Muscle of leg (tissue), 16 donors: ENCODE measurements at places on chromosomes 13 and 19. TPM values are rescaled to one million over a fixed set of nuclear protein-coding genes. Genes with fewer than 3 reads are reported as not detected.

DNA sequence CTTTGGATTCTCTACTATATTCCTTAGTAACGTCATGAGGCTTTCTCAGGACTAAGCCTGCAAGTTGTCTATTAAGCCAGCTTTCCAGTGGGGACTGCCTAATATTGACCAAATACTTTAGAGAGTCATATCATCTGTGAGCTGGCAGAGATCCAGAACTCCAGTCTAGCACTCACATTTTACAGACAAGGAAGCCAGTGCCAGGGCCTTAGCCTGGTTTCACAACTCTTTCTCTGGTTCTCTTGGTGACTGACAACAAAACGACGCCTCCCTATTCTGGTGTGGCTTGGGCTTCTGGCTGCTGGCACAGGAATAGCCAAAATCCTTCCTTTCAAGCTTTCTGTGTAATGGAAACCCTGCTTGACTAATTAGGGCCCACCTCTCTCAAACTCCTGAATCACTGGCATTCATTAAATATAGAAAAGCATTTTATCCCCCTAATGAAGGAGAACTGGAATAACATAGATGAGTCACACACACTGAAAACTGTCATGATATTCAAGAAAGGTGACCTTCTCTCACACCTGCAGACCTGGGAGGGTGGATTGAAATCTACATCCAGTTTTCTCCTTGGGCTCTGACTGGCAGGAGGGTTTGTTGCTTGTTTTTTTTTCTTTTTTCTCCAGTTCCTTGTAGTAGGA is 75.2 kb upstream of the UBL3 start:
- H3K4me1 ChIP-seq = peaks cover 35% of the 10 kb centered on the region
- H3K36me3 ChIP-seq = no peaks in the 10 kb centered on the region
- H3K27ac ChIP-seq = no peak overlapping the region
- peak; percentile 73 for DNase-seq
- H3K27me3 ChIP-seq = no peaks in the 10 kb centered on the region

DNA sequence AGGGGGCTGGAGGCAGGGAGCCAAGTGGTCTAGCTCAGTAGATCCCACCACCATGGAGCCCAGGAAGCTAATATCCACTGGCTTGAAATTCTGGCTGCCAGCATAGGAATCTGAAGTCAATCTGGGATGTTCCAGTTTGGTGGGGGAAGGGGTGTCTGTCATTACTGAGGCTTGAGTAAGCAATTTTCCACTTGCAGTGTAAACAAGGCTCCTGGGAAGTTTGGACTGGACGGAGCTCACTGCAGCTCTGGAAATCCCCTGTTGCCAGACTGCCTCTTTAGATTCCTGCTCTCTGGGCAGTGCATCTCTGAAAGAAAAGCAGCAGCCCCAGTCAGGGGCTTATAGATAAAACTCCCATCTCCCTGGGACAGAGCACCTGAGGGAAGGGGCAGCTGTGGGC is 349.2 kb upstream of the KLHL1 start:
- no peak for DNase-seq
- no peaks in the 10 kb centered on the region for H3K4me1 ChIP-seq
- no peak overlapping the region for H3K27ac ChIP-seq
- H3K4me3 ChIP-seq = no peak overlapping the region
- H3K36me3 ChIP-seq = no peaks in the 10 kb centered on the region

GRCh38 chr13:98664510-98664909 is 87.6 kb upstream of the STK24 start:
- H3K27me3 ChIP-seq = peaks cover 6% of the 10 kb centered on the region
- H3K27ac ChIP-seq = no peak overlapping the region
- no peak overlapping the region for H3K4me3 ChIP-seq
- H3K36me3 ChIP-seq = no peaks in the 10 kb centered on the region
- DNase-seq = no peak
- H3K4me1 ChIP-seq = no peaks in the 10 kb centered on the region

- no peak overlapping the region for H3K27ac ChIP-seq
- no peak overlapping the region for H3K4me3 ChIP-seq
- no peak for DNase-seq
- no peaks in the 10 kb centered on the region for H3K27me3 ChIP-seq
- H3K4me1 ChIP-seq = no peaks in the 10 kb centered on the region
Observed at GRCh38 chr19:4547303-4548237, 7.7 kb upstream of the LRG1 start.

DNA sequence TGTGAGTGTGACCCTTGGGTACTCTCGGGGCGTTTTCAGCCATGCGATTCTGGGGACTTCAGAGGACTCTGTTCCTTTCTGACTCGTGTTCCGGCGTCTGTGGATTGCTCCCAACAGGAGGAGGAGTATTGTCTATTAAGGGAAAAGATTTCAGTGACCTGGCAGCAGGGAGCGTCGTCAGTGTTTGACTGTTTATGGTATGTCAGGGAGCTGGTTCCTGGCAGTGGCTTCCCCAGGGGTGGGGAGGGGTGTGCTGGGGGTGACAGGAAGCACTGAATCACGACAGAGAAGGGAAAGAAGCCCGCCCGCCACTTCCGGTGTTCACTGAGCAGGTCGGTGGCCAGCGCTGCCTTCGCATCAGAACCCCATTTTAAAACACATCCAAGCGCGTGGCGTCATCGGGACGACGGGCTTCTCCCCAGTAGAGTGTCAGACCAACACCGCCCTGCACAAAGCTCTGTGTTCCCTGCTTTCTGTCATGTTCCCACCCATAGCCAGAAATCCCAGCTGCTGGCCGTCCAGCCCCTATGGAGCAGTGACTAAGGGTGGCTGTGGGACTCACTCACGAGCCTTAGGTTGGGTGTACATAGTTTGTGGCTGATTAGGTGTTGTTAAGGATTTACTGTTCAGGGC is 33.8 kb downstream of the COL4A2 start:
- peaks cover 8% of the 10 kb centered on the region for H3K36me3 ChIP-seq
- H3K27ac ChIP-seq = peak overlapping the region; percentile 90
- H3K27me3 ChIP-seq = no peaks in the 10 kb centered on the region

DNA sequence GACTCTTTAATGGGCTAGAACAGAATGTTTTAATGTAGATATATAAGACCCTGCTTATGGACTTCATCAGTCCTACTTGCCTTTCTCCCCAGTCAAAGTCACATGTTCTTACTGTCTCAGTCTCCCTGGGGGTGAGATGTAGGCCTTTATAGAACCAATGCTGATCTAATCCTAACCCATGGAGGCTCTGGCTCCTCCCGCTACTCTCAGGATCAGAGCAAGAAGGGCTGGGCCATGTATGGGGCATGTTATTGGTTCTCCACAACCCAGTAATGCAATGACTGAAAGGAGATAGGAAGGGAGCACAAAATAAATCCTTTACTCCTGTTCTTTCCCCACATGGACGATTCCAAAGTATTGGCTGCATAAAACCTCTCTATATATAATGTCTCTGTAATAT is 82.3 kb downstream of the UGGT2 start:
- no peak overlapping the region for H3K27ac ChIP-seq
- DNase-seq = no peak
- H3K4me1 ChIP-seq = no peaks in the 10 kb centered on the region
- H3K4me3 ChIP-seq = no peak overlapping the region

- no peak overlapping the region for H3K4me3 ChIP-seq
- DNase-seq = peak; percentile 91
- H3K27ac ChIP-seq = no peak overlapping the region
- H3K36me3 ChIP-seq = no peaks in the 10 kb centered on the region
- H3K4me1 ChIP-seq = peaks cover 4% of the 10 kb centered on the region
Observed at GRCh38 chr13:61728471-61728870, 312.8 kb upstream of the PCDH20 start.

Gene POU2F2
- polyA plus RNA-seq = 1.5 TPM
